ENCODE measurements at places on chromosomes 12 and 14. TPM values are rescaled to one million over a fixed set of nuclear protein-coding genes. Genes with fewer than 3 reads are reported as not detected.

DNA sequence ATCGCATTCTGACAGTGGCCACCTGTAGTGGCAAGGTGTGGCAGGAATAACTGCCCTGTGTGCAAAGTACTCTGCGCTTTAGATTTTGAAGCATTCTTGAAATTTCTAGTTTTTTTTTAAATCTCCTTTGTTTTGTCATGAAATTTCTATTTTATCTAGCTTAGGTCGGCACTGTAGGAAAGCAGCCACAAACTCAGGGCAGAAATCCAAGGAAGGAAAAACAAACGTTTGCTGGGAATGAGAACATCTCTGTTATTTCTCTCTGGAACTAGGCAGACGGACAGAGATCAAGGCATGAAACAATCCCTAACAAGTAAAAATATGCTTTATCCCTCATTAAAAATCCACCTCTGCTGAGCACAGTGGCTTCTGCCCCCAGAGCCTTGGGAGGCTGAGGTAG is 1.3 kb upstream of the NR2C1 start:
- H3K4me1 ChIP-seq = peaks cover 6% of the 10 kb centered on the region
- no peaks in the 10 kb centered on the region for H3K27me3 ChIP-seq
- H3K4me3 ChIP-seq = no peak overlapping the region
- no peaks in the 10 kb centered on the region for H3K36me3 ChIP-seq
- H3K27ac ChIP-seq = no peak overlapping the region

DNA sequence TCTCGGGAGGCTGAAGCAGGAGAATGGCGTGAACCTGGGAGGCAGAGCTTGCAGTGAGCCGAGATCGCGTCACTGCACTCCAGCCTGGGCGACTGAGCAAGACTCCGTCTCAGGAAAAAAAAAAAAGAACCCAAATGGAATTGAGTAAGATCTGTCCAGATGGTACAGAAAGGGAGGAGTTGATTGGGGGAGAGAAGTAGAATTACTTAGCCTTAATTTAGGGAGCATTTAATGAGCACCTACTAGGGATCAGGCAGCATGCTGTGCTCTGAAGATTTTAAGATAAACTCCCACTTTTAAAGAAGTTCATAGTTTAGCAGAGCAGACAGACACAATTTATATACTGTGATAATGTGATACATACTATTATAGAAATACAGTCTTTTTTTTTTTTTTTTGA is 4.5 kb downstream of the RAB5B start:
- no peak for DNase-seq
- H3K4me1 ChIP-seq = peaks cover 24% of the 10 kb centered on the region
- 0 out of 2 replicates have a peak, but pooled peaks cover 6% of the 10 kb centered on the region for H3K36me3 ChIP-seq
- H3K4me3 ChIP-seq = no peak overlapping the region

EML1 gene
- 2.4 TPM for total RNA-seq

KCNJ8 gene
- not detected for total RNA-seq

GRCh38 chr12:44525806-44526654 is 350.1 kb downstream of the NELL2 start:
- no peak for DNase-seq
- H3K27ac ChIP-seq = no peak overlapping the region
- no peaks in the 10 kb centered on the region for H3K27me3 ChIP-seq
- no peaks in the 10 kb centered on the region for H3K4me1 ChIP-seq
- H3K36me3 ChIP-seq = no peaks in the 10 kb centered on the region

- DNase-seq = no peak
- no peaks in the 10 kb centered on the region for H3K27me3 ChIP-seq
- H3K36me3 ChIP-seq = no peaks in the 10 kb centered on the region
- no peaks in the 10 kb centered on the region for H3K4me1 ChIP-seq
- no peak overlapping the region for H3K27ac ChIP-seq
- no peak overlapping the region for H3K4me3 ChIP-seq
Measured at GRCh38 chr14:57970175-57970574, 104.3 kb upstream of the SLC35F4 start.

DNA sequence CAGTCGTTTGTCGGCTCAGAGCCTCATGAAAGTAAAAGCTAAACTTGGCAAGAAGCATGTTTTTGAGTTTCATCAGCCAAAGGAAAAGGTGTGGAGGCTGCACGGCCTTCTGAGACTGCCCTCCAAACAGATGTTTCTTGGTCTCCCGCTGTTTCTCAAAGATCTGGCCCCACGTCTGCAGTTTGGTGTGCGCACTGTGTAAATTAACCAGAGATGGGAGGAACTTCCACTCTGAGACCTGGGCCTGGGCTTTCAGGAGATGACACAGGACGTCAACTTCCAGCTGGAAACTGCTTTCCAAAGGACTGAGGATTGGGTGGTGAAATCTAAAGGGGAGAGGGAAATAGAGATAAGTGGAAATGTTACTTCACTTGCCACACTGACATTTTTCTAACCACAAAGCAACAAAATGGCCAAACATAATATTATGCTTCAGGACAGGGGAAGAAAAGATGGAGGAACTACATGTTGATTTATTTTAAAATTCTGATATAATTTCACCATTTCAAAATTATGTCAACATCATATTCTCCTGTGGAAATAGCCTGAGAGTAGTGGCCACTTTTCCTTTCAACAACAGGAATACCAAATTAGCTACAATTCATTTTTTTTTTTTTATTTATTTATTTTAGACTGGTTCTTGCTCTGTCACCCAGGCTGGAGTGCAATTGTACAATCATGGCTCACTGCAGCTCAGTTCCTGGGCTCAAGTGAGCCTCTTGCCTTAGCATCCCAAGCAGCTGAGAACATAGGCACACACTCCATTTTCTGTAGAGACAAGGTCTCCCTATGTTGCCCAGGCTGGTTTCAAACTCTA is 27.6 kb downstream of the KICS2 start:
- no peak overlapping the region for H3K27ac ChIP-seq
- no peak overlapping the region for H3K4me3 ChIP-seq
- no peaks in the 10 kb centered on the region for H3K27me3 ChIP-seq
- no peak for DNase-seq
- H3K4me1 ChIP-seq = no peaks in the 10 kb centered on the region
